Naive B cell (primary cell): ENCODE measurements at places on chromosomes 16 and 17. TPM values are rescaled to one million over a fixed set of nuclear protein-coding genes. Genes with fewer than 3 reads are reported as not detected.

Gene CHMP6
- polyA plus RNA-seq, result 38.8 TPM

Gene GRAP
- 50.2 TPM for polyA plus RNA-seq

Gene PLCG2
- 100 TPM for polyA plus RNA-seq

Gene MRPL27
- 62.9 TPM for polyA plus RNA-seq

Gene CA7
- polyA plus RNA-seq, result not detected

Gene ELMO3
- 0.24 TPM for polyA plus RNA-seq

Gene ITGAD
- not detected for polyA plus RNA-seq

Gene NLGN2
- not detected for polyA plus RNA-seq

Gene TBC1D3E
- not detected for polyA plus RNA-seq

Gene GCGR
- not detected for polyA plus RNA-seq

Gene ZNF286A
- polyA plus RNA-seq, result 15.6 TPM

Gene G6PC1
- polyA plus RNA-seq, result not detected

Gene CSF3
- not detected for polyA plus RNA-seq

Gene CRYBA1
- polyA plus RNA-seq, result not detected

Gene CARD14
- polyA plus RNA-seq, result not detected

Gene ARL4D
- polyA plus RNA-seq, result 3.0 TPM

Gene SPIRE2
- 0.20 TPM for polyA plus RNA-seq

Gene RNF213
- polyA plus RNA-seq, result 20.3 TPM

Gene IL21R
- 57.5 TPM for polyA plus RNA-seq

Gene RGS11
- not detected for polyA plus RNA-seq

Gene TBC1D3
- not detected for polyA plus RNA-seq
